ENCODE measurements at places on chromosomes 1 and 21.

GRCh38 chr21:35850029-35850428 lies 210.3 kb downstream of the SETD4 start:
- no peak for DNase-seq

DNA sequence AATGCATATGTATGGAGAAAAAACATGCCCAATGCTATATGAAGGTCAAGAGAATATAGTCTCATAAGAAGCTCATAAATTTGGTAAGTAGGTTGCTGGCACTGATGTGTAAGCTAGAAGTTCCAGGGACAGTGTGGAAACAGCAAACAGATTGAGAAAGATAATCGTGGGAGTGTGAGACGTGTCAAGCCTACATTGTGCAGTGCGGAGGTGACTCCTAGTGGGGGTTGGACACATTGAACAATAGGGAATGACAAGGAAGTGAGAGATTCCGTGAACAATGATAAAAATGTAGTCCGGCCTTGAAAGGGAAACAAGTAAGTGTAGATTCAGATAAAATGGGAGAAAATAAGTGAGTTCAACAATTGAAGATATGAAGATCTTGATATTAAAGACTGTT lies 788.4 kb upstream of the PRMT6 start:
- no peak for DNase-seq

DNA sequence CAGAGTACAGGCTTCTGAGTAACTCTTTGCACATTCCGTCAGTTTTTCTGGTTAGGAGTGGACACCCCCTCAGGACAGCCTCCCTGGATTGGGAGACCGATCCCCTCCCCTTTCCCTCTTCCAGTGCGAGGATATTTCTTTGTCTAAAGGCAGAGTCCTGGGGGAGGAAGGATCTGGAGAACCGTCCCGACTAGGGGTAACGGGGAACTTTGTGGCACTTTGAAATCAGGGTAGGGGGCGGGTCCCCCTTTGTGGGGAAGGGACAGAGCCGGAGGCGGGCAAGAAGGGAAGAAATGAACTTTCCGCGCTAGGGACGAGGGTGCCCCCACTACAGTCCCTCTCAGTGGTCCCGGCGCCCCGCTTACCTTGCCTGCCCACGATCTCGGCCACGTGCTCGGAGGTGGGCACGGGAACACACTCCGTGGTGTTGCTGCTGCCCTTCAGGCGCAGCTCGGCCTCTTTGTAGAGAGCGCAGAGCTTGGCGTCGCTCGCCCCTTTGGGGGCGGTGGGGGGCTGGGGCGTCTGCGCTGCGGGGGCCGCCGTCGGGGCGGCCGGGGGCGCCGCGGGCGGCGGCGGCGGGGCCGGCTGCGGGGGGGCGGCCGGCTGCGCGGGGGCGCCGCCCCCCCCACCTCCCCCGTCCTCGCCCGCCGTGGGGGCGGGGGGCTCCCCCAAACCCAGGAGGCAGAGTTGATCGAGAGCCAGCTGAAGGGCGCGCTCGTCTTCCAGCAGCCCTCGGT lies 917 bp downstream of the MEX3A start:
- no peak for DNase-seq

DNA sequence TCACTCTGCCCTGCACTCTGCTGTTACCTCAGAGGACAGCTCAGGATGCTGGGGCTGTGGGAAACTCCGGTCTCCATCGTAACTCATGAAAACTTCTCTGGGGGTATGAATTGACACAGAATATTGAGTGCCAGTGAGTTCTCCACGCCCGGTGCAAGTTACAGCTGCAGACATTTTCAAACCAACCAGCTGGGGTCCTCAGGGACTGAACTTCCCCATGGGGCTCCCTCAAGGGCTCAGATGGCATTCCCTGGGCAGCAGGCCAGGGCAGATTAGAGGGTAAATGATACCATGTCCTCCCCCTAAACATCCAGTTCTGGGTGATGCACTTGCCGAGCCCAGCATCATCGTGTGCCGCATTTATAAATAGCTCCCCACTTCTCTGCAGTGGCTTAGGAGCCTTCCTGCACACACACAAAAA lies 27.8 kb upstream of the CCSAP start:
- DNase-seq: no peak

DNA sequence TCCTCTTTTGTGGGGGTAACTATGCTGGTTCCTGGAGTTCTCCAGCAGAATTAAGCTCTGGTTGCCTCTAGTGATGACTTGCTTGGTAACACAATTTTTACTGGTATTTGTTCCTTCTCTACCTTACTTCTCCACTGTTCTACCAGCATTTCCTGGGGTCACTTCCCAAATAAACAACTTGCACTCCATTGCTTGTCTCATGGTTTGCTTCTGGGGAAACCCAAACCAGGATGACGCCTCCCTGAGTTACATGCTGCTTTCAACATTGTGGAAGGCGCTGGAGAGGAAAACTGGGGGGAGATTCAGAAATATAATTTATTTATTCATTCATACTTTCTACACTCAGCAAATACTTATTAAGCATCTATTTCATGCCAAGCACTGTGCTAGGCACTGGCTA lies 55.3 kb upstream of the AK4 start:
- no peak for DNase-seq

DNA sequence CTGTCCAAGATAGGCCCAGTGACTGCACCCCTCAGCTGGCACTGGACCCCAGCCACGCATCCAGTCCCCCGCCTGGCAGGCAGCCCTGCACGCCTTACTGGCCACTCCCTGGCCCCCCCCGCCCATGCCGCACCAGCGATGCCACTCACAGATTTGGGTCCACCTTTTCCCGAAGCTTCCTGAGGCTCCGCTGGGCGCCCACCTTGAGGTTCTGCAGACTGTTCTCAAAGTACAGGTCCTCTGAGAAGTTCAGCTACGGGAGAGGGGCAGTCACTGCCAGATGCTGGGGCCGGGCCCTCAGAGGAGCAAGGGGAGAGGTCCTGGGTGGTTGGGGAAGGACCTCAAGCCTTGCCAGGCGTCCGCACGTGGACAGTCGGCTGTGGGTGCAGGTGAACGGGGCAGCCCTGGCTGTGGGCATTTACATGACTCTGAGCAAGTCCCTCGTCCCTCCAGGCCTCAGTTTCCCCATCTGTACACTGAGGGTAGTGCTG lies 8.1 kb downstream of the PRXL2B start:
- DNase-seq: no peak

- no peak for DNase-seq
Observed at GRCh38 chr1:31699341-31699891, 4.4 kb downstream of the COL16A1 start.

DNA sequence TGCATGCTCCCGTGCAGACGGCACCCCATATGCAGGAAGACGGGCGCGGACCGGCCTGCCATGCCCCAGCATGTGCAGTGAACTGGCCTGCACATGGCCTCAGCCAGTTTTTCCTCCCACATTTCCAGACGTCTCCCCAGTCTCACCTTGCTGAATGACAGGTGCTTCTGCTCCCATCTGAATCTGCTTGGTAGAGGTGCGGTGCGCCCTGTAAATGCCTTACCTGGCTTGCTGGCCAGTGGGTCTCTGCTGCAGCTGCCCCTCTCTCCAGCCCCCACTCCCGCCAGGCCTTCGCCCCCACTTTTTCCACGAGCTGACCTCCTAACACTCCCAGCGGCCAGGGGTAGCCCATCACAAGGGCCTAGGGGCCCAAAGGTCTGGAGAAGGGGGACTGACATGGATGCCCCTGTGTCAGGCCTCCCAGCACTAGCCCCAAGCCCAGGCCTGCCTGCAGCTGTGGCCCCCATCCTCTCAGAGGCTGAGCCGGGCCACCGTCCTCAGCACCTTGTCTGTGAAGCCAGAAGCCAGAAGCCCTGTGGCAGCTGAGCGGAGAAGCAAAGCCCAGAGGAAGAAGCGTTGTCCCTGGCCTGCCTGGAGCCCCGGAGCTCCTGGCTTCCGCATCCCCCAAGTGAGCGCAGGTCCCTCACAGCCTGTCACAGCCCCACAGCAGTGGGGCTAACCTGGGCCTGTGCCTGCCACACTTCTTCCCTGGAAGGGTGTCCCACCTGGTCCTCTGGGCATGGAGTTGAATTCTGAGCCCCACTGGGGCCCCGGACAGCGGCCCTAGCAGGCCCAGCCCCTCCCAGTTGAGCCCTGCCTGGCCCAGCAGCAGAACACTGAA lies 3.7 kb upstream of the SLC19A1 start:
- DNase-seq: no peak

DNA sequence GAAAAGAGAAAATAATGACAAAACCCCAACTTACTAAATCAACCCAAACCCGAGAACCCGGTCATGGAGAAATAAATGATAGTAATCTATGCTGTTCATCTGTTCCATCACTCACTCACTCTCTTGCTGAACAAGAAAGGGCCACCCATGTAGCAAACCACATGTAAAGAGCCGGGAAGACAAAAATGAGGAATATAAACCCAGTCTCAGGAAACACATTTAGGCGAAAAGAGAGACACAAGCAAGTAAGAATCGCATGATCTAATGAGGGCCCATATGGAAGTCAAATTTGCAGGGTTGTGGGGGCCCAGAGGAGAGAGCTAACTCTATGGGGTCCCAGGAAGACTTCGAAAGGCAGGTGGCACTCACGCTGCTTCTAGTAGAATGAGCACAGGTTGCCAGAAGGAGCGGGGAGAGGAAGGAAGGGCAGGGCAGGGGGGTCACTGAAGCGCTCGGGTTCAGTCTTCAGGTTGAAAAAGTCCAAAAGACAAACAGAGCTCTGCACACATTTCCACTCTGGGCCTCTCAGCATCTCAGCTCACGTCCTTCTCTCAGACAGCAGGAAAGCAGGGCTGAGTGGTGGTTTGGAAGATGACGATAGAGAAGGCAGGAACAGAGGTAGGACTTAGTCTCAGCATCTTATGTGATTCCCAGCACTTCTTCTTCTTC lies 142.9 kb upstream of the KRTAP19-8 start:
- DNase-seq: no peak

DNA sequence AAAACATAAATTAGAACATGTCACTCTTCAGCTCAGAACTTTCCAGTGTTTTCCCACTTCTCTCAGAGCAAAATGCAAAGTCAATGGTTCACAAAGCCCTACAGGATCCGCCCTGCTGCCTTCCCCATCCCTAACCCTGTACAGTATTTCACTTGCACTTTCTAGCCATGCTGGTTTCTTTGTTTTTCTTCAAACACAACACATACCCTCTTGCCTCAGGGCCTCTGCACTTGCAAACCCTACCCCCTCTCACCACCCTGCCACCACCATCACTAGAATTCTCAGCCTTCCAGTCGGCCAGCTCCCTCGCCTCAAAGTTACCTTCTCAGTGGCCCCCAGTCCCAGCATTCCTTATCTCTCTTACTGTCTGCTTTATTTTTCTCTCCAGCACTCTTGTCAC lies 17.6 kb downstream of the TEX35 start:
- no peak for DNase-seq
